ENCODE measurements at places on chromosomes 5 and 9.

- DNase-seq, result no peak
These were observed 81.4 kb downstream of the DTWD2 start for GRCh38 chr5:118906947-118907346.

DNA sequence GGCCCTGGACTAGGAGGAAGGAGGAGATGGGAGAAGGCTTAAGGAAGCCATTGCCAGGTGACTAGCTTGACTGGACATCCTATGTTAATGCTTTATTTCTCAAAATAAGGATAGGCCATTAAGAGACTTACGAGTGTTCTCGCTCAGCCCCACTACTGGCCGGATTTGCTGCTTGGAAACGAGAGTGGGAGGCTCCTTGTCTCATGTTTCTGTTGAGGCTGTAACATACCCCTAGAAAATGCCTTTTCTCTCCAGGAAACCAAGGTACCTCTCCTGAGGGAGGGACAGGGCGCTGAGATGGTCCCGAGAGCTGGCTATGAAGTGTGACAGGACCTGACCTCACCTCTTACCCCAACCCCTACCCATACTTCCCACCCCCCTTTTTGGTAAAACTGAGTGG is 60.0 kb downstream of the RALGPS1 start:
- no peak for DNase-seq

GRCh38 chr5:168713051-168713450 is 133.9 kb upstream of the PANK3 start:
- no peak for DNase-seq

GRCh38 chr5:83498585-83498984 is 27.0 kb downstream of the VCAN start:
- no peak for DNase-seq

- DNase-seq, result no peak
These were observed 140.0 kb downstream of the SAXO1 start for GRCh38 chr9:18893046-18893445.

DNA sequence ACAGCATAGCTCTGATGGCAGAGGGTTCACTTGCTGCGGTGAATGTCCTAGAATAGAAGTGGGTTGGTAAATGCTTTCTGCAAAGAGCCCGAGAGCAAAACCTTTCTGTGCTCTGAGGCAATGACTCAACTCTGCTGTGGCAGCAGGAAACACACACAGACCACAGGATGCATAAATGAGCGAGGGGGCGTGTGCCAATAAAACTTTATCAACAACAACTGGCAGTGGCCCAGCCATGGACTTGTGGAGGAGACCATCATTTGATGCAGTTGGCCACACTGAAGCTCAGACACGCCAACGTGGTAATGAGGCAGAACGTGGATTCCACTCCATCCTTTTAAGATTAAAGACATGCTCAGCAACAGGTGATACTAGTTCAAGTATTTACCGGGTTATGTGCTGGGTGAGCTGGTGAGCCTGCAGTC is 6.8 kb downstream of the MRPL36 start:
- peak; percentile 48 for DNase-seq

DNA sequence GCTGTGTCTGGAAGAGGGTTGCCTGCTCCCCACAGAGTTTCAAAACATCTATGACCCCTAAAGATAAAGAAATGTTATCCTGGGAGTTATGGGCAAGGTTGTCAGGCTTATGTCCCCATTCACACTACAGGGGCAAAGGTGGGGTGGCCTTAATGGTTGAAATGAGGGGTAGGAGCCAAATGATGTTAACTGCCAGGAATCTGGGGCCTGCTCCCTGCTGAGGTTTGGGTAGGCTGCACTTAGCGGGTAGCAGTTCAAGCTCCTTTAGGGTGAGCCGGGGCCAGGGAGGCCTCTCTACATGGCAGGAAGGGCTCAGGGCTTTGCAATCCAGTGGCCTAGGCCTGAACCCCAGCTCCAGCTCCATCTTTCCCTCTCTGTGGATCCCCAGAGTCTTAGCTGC is 3.0 kb downstream of the FGF18 start:
- DNase-seq, result no peak

DNA sequence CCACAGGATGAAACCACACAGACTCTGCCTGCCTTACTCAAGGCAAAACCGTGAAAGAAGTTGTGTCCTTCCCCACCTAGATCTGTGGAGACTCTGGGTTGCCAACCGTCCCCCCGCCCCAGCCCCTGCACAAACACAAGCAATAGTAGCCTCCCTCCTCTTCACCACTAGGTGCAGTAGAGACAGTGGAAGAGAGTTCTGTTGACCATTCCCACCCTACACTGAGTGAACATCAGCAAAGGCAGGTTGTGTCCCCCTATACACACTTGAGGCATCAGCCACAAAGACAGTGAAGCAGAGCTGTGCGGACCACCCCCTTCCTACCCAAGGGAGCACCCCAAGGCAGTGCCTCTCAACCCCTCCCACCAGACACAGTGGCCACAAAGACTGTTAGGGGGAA is 223.7 kb upstream of the NFIL3 start:
- no peak for DNase-seq

DNA sequence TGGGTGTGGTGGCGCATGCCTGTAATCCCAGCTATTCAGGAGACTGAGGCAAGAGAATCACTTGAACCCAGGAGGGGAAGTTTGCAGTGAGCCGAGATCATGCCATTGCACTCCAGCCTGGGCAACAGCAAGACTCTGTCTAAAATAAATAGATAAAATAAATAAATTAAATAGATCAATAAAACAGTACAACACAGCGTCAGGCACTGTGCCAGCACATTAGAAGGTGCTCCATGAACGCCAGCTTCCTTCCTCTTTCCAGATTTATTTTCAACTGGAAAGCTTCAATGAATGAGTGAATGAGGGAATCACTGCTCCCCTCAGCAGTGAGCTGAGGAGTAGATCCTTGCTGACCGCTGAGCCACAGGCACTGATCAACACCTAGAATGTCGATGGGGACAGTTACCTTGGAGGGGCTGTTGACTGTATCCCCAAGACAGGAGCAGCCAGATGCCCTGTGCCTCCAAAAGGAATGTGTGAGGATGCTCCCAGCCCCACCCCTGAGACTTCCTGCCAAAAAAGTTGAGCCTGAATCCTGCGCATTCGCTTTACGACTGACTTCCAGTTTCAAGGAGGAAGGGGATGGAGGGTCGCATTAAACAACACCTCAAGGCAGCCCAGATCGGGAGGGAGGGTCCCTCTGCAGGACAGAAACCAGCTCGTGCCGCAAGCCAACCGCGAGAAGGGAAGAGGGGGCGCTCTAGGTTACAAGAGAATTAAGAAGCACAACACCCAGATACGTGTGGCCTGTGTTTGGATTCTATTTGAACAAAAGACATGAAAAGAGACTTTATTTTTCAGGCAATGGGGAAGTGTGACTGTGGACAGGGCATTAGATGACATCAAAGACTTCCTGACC is 54.0 kb upstream of the CNOT6 start:
- DNase-seq, result no peak

- no peak for DNase-seq
These were observed 406.0 kb upstream of the GRIA1 start for GRCh38 chr5:153084511-153084910.

DNA sequence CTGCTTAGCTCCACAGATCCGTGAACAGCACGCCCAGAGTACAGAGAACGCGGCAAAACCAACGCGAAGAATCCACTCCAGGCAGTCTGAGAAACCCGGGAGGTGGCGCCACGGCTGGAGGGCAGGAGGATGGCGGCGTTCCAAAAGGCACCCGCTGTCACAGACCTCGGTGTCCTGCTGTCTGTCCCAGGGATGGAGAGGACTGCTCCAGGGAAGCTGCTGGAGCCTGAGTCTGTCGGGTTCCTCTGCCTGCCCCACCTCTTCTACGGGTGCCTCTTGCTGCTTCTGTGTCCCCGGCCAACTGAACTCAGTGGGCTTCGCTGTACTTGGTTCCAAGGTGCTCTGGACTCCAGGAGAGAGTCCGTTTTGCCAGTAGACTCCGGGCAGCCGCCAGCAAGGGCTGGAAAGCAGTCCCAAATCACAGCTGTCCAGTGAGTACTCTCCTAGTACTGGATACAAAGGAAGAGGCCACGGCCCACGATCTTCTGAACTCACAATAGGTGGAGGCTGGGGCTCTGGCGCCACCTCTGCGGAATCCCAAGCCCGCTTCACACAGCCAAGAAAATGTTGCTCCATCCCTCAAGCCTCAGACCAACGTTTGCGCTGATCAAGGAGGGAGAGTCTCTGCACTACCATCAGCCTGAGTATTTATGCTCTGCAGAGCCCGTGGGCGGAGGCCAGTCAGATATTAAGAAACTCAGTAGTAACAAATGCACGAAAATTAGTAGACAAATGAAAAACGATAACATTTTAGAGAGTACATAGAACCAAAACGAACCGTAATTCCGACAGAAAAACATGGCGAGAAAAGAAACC is 440 bp downstream of the ANXA2R start:
- DNase-seq, result no peak

- DNase-seq, result no peak
These were observed 109.1 kb downstream of the SUSD1 start for GRCh38 chr9:112065806-112066606.

- DNase-seq, result no peak
These were observed 448 bp downstream of the RELL2 start for GRCh38 chr5:141637123-141637766.

DNA sequence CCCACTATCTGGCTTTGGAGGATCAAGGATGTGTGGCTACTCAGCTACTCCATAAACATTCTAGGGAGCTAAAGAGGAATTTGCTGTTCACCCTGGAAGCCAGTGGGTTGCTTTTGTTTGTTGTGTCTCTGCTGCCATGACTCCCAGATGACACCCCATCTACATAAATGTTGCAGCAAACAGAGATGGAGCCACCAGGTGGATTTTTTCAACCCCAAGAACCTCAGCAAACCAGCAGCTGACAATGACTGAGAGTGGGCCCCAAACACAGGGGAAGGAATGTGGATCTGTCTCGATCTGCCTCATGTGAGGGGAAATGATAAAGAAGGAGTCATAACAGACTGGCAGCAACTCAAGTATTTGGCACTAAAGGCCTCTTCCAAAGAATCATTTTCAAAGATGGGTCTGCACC is 132.7 kb upstream of the TNC start:
- DNase-seq, result peak; percentile 63

DNA sequence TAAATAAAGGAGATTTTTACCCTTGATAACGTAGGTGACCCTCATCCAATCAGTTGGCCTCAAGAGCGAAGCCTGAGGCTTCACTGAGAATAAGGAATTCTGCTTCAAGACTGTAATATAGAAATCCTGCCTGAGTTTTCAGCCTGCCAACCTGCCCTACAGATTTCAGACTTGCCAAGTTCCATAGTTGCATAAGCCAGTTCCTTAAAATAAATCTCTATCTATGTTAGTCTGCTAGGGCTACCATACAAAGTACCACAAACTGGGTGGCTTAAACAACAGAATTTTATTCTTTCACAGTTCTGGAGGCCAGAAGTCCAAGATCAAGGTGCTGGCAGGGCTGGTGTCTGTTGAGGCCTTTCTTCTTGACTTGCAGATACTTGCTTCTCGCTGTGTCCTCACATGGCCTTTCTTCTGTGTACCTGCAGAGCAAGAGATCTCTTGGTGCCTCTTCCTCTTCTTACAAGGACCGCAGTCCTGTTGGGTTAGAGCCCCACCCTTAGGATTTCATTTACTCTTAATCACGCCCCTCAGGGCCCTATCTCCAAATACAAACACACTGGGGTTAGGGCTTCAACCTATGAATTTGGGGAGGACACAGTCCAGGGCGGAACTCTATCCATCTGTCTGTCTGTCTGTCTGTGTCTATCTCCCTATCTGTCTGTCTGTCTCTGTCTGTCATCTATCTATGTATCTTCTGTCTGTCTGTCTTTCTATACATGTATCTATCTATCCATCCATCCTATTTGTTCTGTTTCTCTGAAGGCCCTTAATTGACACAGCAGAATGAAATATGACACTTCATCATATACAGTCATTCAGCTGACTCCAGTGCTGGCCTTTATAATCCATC is 17.0 kb upstream of the CMBL start:
- no peak for DNase-seq

DNA sequence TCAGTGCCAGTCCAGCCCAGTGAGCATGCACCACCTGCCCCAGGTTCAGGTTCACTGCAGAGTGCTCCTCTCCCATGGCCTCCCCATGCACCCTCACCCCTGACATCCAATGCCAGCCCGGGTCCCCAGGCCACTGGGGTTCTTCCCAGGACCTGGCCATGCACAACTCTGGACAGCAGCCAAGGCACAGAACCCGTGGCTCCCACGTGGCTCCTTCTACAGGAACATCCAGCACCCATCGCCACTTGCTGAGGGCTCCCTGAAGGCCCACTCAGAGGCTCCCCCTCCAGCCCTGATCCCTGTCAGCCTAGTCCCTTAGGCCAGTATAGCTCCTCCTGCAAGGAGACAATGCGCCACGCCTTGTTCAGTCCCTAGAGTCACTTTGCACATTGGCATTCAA is 110.8 kb downstream of the IRX2 start:
- no peak for DNase-seq

DNA sequence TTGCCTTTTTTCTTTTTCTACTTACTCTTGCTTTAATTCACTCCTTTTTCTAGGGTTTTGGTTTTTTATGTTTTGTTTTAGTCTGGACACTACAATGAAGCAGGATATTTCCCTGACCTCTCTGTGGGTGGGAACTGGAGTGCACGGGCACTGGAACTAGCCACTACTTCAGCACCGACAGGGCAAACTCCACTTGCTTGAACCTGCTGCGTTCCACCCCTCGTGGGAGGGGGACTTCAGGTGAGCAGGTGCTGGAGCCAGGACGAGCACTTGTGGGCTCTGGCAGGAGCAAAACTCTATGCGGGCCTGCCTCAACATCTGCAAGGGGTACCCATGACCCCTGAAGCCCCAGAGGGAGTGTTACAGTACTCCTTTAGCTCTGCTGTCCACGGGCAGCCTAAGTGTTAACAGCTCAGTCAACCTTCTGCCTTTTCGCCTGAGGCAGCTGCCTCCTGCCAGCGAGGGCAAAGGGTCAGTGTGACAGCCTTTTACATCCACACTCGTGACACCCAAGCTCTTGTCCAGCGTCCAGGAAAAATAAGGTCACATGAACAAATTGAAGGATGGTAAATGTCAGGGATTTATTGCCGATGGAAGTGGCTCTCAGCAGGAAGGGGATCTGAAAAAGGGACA is 144.1 kb upstream of the NFIL3 start:
- DNase-seq, result no peak

GRCh38 chr5:174972291-174972690 is 247.9 kb downstream of the MSX2 start:
- DNase-seq, result no peak

DNA sequence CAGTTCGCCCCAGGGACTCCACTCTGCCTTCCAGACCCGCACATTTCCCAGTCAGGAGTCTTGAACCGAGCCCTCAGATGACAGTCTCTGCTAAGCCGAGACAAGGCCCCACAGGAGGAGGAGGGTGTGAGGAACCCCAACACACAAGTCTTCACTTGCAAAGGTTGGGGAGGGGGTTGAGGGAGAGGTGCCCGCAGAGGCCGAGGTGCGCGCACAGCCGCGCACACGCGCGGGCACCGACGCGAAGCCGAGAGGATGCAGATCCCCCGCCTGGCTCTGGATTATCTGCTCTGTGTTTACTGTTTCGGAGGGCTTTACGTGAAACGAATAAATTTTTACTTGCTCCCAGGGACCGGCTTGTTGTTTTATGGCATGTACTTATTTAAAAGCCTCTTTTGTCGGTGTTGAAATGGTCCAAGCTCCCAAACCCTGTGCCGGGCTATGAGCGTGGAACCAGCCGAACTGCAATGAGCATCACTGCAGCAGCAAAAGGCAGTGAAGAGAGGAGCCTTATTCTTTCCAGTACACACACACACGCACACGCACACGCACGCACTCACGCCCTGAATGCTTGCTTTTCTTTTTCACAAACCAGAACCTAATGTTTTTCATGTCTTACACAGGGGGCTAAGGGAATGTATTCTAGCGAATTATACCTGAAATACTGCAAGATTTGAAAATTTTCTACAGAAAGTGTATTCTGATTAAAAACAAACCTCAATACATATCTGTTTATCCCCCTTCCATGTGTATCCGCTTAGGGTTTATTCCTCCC is 297.7 kb downstream of the PARP8 start:
- no peak for DNase-seq

Measured in AG09309 (cell line).